ENCODE measurements at places on chromosomes 2 and 18.

DNA sequence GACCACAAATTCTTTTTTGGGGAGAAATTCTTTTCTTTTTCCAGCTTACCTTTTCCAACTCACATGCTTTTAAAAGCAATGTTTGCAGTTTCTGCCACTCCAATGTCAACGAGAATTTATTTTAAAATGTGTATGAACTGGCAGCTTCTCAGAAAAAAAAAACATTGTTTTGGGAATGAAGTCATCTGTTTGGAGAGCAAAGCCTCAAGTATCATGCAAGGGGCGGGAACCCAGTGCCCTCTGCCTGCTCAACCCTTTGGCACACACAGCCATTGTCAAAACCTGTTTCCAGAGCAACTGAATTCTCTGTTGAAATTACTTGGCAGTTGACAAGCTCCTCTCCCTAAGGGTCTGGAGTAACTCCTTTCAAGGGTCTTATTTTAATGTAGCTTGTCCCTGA, 128.5 kb downstream of the QPCT start:
- no peak for DNase-seq

DNA sequence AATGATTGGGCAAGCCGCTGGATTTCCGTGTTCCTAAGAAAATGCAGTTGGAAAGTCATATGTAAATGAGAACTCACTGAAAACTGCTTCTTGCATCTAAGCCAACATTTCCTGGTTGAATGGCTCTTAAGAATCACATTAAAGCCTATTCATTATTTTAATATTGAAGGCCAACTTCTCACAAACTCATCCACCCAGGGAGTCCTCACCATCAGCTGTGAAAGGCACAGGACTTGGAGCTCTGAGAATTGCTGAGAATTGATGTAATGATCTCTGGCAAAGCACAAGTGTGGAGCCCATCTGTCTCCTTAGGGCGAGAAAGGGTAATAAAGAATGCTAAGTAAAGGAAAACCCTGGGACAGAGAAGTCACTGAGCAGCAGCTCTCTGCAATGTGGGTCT, 55.9 kb upstream of the APCDD1 start:
- no peak for DNase-seq

GRCh38 chr2:156456616-156457015, 20.4 kb downstream of the GPD2 start:
- DNase-seq: no peak

GRCh38 chr2:40098786-40099470, 319.9 kb upstream of the THUMPD2 start:
- no peak for DNase-seq

DNA sequence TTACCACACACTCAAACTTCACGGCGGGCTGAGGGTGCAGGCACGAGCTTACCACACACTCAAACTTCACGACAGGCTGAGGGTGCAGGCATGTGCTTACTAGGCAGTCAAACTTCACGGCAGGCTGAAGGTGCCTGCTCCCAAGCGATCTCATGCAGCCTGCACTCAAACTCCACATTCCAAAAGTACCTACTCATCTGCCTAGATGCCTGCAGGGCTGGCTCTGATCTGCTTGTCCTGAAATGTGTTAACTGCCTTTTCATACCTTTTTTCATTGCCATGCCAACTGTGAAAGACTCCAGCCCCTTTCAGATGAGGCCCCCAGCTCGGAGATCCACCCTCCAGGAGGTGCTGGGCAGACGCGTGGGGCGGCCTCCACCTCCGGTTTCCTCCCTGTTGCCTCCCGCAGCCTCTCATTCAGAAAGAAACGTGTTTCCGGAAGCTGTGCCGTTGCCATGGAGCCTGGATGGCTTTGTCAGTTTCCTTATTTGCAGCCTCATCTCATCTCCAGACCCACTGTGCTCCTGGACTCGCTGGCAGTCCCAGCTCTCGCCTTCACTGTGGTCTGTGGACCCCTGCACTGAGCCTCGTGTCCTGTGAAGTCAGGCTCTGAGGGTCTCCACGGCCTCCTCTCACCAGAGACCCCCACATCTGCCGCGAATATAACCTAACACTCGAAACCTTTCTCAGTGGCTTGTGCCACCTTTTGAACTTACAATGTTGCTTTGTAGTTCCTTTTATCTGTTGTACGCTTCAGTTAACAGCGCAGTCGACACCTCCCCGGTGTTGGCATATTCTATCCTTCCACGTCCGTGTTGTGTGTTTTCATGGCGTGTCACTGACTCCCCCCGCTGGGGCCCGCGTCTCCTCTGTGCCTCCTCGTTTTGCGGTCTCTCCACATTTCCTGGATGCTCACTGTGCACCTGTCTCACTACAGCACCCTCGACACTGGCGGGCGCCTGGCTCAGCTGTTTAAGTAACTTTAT, 106.1 kb upstream of the ALKAL2 start:
- DNase-seq: no peak

- DNase-seq: no peak
Observed at GRCh38 chr2:114543236-114543766, 100.9 kb downstream of the DPP10 start.

DNA sequence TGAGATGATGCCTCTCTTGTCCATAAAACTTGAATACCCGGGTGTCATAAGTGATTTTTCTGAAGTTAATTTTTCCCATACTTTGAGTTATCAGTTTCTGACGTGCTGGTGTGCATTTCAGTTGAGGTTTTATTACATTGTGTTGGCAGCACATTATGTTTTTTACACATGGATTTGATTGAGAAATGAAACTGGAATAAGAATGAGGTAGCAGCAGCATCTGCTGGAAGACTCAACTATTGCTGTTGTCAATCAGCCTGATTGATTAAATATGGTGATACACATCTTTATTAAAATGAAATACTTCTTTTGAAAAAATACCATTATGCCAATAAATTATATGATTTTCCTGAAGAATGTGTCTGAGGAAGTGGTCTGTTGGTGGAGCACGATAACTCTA, 60.5 kb downstream of the INSIG2 start:
- no peak for DNase-seq

- no peak for DNase-seq
Observed at GRCh38 chr2:138336146-138336545, 165.4 kb upstream of the SPOPL start.

DNA sequence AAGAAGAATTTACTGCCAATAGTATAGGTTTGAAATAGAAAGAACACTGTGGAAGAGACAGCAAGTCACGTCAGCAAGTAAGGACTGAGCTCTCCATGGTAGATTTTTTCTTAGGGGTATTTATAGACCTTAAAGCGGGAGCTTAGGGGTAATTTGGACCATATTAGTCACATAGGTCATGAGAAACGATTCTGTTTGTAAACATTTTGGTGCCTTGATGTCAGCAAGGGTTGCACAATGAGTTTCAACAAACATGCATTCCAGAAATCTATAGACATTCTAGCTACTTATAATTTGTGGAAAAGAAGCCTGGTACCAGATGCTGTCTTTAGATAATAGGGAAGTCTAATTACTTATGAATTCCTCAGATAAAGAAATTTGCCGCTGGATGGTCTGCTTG, 624.7 kb downstream of the TDRD15 start:
- DNase-seq: no peak

DNA sequence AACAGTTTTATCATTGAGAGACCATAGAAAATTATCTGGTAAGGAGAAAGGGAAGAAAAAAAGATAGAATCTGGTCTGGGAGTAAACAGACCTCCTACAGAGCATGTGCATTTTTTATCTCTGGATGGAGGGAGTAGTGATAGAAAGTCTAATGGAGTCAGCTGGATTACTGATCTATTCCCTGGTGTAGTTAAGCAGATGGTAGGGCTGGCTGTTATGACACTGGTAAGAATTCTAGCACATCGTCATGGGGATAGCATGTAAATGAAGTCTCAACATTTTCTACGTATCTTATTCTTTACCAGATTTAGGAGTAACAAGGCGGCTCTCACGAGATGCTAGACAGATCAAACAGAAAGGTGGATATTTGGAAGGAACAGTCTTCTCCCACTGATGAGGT, 407.4 kb downstream of the NRXN1 start:
- no peak for DNase-seq

- no peak for DNase-seq
Observed at GRCh38 chr2:228446734-228447133, 265.2 kb upstream of the SPHKAP start.

DNA sequence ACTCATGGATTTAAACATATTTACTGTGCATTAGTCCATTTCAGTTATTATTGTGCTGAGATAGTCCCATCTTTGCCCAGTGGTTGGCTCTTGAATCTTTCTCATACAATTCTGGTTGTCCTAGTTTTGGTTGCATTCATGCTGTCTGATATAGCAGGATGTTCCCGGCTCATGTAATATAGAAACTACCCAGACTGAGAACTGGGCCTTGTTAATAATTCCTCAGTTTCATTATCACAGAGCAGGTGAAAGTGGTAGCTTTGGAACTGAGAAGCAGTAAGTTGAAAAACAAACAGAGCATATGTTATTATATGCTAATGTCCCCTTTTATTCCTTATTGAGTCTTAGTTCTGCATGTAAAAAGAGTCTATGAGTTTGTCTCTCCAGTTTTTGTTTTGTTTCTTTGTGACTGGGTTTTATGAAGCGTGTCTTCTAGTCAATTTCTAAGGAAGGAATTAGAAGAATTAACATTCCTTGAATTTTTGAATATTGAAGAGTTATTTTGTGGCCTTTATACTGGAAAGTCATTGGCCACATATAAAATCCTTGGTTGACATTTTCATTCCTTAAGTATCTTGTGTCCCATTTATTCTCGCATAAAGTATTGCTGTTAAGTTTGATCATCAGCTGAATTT, 43.3 kb downstream of the EIF5B start:
- no peak for DNase-seq

Data from GM12892 (cell line).